ENCODE measurements at places on chromosomes 2 and 18.
A peak's percentile ranks its signal among the peaks of the same experiment; 100 is the strongest.

DNA sequence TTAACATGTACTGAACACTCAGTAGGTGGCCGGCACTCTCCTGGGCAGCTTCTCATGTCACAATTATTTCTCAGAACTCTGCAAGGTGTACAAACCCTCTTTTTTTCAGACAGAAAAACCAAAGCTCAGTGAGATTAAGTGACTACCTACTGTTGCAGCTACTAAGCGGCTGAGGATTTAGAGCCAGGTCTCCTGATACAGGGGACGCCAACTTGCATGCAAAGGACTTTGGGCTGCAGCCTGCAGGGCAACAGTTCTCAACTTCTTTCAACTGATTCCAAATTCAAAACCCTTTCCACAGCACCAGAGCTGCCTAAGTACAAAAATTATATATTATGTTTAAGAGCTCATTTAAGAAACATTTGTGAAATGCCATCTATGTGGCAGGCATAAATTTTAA lies 177.6 kb downstream of the SUCLG1 start:
- DNase-seq, result no peak

DNA sequence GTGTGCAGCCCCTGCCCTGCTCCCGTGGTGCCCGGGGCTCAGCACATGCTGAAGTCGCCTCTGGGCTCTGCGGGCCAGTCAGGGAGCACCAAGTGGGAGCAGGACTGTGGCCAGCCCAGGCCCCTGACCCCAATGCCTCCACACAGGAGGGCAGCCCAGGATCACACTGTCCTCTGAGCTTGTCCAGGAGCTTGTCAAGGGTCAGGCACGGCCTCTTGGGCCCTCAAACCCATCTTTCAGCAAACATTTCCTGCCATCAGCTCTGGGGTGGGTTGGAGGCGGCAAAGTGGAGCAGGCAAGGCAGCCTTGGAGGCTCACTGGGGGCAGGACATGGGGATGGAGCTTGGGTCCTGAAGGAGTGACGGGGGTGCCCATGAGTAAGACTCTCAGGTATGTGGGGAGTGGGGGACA lies 10.3 kb downstream of the SNED1 start:
- peak; percentile 82 for DNase-seq

DNA sequence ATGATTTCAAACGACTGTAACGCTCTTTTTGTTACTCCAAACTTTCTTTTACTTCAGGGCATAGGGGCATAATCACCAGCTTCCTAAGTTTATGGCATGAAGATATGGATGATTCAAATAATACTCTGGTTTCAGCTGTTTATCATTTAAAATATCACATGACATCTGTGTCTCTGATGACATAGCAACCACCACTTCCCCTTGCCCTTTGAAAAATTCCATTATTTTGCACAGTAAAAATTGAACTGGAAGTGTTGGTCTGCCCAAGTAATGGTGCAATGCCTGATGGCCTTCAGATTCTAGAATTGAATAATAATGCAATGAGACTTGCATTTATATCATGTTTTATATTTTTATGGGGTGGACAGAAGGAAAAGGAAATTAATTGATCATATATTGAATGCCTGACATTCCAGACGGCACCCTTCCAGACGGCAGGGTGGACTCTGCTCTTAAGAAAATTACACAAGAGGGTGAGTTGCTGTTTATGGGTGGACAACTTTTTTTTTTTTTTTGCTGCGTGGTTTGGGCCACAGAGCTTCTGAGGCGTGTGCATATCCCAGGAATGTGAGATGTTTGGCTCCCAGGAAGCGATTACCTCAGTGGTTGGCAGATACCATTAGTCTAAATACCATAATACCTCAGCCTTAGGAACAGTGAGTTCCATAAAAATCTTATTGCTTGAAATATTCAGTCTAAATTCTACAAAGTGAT lies 101.7 kb upstream of the ZNF521 start:
- DNase-seq, result no peak

- DNase-seq, result no peak
These were observed 246.6 kb downstream of the SS18 start for GRCh38 chr18:25843791-25844190.

DNA sequence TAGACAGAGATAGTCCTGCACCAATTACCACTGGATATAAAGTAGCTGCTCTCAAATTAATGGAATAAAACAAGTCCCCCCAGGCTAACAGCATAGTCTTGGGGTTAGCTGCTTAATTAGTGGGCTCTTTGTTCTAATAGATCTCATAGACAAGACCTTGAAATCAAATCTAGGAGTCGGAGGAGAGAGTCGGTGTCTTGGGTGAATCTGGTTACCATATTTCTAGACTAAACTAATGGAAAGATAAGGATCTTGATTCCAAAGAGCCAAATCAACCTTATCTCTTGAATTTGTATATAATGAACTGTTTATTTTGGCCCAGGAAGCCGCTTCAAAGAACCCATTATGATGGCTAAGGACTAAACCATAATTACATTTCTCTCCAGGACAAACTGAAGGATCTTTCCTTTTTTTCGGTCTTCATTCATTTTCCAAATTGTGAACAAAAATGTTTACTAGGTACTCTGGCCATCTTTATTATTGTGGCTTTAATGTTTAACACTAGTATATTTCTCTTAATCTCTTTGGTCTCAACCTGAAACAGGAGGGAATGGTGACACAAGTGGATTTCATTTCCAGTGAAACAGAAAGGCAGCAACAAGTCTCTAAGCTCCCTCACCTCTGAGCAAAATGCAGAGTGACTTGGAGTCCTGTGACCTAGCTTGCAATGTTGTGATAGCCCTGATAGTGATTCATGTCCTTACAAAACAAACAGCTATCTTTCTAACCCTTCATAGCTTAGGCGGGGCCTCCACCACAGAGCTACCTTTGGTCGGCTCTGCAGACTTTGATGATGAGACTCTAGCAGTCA lies 137.9 kb upstream of the PARD3B start:
- no peak for DNase-seq

DNA sequence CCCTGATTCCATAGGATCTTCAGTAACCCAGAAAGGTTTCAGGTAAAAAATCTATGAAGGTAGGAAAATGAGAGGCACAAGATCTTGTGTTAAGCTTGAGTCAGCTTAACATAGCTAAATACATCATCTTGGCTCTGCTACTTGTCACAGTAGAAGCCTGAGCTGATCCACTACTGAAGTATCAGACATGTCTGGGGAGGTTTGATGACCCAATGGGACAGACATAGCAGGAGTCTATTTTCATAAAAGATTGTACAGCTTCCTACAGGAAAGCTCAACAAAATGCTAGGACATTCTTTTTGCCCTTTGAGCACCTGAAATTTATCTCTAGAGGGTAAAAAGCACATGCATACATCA lies 84.3 kb upstream of the FSHR start:
- DNase-seq, result no peak

DNA sequence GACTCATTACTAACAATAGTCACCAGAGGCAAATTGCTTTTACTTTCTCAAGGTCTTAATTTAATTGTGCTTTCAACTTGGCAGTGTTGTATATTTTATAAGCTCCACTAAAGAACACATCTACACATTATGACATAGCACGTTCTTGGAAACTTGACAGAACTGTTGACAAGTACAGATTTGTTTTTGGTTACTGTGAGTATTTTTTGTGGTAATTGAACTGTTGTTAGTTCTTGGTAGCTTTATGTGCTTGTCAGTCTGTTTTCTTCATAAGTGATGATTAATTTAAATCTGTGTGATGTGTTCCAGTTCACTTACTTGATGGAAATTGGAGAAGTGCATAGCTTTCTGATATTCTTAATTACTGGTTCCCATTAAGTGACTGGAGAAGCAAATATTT lies 63.9 kb downstream of the COMMD1 start:
- no peak for DNase-seq

DNA sequence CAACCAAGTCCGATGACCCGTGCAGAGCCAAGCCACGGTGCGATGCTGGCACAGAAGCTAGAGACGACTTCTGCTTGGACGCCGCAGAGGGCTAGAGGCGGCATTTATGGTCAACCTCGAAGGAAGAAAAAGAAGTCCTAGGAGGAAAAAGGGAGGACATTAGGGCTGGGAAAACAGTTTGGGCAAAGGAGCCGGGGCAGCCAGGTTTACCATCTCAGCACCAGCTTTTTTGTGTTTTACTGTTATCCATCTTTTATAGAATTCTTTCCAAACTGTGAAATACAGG lies 643 bp upstream of the DTNB start:
- DNase-seq, result no peak

DNA sequence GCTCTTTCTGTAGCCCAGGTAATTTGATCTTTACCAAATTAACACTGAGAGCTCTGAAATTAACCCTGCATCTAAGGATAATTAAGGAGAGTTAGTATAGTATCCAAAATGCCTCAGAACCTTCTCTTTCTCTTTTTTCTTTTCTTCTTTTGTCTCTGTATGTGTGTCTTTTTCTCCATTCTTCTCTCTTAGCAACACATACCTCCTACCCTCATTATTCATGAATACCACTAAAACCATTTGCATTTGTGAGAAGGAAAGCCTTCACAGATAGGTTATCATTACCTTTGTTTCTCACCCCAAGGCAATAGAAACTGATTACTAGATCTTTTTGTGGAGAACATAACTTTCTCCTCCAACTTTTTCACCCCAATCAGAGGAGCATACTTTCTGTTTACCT lies 376.5 kb upstream of the NXPH2 start:
- no peak for DNase-seq

DNA sequence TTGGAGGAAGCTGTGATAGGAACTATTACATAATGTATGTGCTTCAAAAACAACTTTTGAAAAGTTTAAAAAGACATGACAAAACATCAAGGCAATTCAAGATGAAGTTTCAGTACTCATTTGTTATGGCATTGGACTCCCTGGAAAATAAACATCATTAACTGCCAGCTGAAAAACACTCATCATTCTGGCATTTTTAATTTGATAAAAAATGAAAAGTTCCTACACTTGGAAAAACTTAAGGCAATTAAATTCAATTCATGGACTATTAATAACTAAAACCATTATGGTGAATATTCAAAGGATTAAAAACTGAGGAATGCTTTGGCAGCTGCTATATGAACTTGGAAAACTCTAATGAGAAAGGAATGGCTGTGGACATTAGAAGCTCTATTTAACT lies 8.5 kb downstream of the TYW5 start:
- DNase-seq, result no peak

DNA sequence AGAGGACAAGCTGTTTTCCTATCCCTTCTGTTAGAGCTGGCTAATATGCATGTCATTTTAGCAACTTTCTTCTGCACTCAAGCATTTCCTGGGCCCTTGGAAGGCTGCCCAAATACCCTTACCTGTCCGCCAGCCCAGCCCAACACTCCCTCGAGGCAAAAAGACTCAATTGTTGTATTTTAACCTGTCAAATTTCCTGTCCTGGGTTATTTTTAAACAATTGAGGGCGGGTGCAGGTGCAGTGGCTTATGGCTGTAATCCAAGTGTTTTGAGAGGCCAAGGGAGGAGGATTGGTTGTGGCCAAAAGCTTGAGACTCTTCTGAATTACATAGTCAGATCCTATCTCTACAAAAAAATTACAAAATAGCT lies 125.0 kb upstream of the ARHGAP28 start:
- DNase-seq, result no peak

DNA sequence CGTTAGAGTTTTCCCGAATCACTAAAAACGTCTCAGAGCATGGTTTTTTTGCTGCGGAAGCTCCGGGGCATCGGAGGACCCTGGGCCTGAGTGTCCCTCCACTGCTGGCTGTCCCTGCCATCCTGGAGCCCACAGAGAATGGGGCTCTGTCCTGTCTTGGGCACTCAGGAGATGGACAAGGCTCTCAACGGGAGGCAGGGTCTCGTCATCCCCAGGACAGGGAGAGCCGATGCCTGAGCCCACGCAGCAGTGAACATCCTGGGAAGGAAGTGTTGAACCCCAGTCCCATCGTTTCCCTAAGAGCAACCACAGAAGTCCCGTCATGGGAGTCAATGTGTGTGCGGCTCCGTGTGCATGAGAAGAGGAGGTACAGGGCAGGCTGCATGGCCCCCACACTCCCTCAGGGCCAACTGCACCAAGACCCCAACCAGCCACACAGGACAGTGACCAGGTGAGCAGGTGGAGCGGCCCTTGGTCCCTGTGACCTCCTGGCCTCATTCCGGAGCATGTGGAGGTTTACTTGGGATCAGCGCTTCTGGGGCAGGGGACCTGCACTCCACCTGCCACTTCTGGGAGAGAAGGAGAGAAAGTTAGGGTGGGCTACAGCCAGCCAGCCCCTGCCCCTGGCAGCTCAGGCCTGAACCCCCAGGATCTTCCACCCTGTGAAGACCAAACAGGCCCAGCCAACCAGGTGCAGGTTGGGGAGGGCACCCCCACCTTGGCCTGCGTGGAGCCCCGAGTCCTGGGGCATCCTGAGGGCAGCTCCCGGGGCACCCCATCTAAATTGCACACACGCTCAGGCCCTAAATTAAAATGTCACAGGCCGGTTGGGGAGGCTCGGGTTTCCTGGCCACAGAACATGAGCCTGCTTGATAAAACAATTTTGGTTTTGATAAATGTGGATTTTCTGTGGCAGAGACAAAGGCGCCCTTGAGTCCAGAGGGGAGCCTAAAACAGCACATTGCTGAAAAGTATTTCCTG lies 3.1 kb upstream of the SNED1 start:
- DNase-seq, result no peak

DNA sequence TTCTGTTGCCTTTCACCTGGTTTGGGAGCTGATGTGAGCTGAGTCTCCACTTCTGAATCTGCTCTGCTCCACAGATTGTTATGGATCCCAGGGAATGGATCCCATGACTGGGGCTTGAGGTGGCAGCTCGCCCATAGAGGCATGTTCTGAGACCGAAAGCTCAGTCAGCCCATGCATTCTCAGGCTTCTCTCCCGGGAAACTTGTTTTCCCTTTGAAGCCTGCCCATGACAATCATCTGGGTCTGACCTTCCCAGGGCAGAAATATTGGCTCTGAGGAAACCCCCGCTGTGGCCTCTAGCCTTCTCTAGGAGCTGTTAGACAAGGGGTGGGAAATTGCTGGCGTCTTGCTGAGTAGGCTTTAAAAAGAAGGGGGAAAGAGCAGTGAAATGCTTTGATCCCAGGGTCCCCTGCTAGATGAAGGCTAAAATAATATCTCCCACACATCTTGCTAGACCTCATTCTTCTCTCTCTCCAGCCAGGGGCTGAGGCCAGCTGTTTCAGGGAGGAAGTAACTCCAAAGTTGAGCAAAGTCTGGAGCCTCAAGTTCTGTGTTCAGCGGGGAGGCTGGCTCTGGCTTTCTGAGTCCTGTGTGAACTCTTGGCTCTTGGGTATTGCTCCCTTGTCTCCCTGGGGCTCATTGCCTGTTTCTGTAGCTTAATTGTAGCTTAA lies 2.0 kb downstream of the VAMP8 start:
- no peak for DNase-seq

- DNase-seq, result no peak
These were observed 1.0 kb upstream of the RPRM start for GRCh38 chr2:153479573-153479972.

GRCh38 chr2:43877782-43878464 lies 39.2 kb downstream of the ABCG8 start:
- no peak for DNase-seq

DNA sequence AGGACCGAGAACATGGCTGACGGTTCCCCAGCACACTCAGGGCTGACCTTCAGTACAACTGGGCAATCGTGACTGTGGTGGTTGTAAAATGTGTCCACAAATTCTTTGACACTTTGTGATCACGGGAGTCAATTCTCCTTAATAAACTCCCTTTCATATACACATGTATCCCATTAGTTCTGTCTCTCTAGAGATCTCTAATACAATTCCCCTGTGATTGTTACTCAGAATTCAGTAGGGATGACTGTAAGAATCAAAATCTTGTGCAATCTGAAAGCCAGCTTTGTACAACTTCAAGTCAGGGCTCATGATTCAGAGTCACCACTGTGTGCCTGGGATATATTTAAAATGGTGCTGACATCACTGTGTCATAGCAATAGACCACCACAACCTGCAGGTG lies 89.5 kb upstream of the LMAN1 start:
- no peak for DNase-seq
